ENCODE measurements at places on chromosomes 11 and 22.
A peak's percentile ranks its signal among the peaks of the same experiment; 100 is the strongest.

- DNase-seq = no peak
Measured at GRCh38 chr11:78076733-78077403, 2.8 kb downstream of the NDUFC2 start.

GRCh38 chr11:3189196-3189843 is 24.2 kb upstream of the OSBPL5 start:
- DNase-seq = no peak

DNA sequence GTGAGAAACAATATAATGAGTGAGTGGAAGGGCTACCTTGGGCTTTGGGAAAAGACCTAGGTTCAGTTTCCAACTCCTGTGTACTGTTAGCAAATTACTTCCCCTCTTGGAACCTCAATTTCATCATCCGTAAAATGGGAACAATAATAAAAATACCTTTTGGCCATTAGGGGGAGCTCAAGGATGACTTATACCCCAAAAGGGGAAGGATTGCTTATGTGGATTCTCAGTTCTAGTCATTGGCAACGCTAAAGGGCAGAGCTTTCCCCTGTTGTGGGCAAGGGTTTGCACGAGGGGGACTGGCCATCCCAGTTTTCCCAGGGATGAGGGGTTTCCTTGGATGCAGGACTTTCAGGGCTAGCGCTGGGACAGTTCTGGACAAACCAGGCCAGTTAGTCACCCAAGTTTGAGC is 3.1 kb upstream of the COMMD9 start:
- no peak for DNase-seq

GRCh38 chr11:79156031-79156430 is 284.8 kb downstream of the TENM4 start:
- no peak for DNase-seq

- no peak for DNase-seq
Measured at GRCh38 chr11:87659807-87660206, 515.4 kb downstream of the RAB38 start.

DNA sequence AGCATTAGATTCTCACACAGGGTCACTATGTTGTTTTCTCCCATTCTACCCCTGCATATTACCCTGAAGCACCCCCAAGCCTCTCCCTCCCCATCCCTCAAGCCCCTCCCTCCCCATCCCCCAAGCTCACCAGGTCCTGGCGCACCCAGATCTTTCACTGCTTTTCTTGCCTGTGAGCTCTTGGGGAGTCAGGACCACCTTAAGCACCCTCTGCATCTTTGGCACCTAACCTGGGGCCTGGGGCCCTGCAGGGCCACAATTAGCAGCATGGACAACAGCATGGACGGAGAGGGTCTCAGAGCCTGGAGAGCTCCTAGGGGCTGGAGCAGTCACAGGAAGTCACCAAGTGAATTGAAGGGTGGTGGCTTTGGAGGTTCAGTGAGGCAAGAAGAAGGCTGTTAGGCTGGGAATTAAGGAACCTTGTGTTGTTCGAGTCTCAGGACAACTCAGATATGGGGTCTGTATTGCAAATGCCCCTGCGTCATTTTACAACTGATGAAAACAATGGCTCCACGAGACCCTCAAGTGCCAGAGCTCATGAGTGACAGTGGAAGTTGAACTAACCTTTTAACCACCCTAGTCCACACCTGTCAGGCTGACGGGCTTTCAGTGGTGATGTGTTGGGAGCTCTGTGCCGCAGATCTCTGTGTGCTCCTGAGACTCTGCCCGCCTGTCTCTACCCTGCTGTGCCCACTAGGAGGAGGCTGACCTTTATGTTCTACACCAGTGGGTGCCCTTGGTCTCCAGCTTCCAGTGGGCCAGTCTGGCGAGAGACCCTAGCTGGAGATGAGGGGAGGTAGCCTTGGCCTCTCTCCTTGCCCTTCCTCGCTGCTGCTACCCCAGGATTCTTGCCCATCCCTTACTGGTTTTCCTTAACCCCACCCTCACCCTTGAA is 111.3 kb upstream of the OR4B1 start:
- no peak for DNase-seq

- DNase-seq = no peak
Measured at GRCh38 chr11:110966131-110966530, 253.9 kb upstream of the ARHGAP20 start.

DNA sequence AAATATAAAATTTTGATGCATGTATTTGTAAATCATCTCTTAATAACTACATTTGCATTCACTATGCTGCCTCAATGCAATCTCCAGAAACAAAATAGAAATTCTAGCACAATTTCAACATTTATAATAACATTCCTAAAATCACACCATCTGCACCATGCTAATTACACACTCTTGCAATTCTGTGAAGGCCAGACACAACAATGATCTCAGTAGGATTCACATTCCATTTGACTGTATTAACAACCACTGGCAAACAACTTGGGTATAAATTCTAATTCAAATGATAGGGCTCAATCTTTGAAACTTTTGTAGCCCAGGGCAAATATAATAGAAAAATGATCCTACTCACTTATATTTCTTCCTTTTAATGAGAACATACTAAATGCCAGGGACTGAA is 25.9 kb downstream of the RAB6A start:
- DNase-seq = no peak

- no peak for DNase-seq
Measured at GRCh38 chr11:9708544-9708943, 44.7 kb downstream of the SWAP70 start.

DNA sequence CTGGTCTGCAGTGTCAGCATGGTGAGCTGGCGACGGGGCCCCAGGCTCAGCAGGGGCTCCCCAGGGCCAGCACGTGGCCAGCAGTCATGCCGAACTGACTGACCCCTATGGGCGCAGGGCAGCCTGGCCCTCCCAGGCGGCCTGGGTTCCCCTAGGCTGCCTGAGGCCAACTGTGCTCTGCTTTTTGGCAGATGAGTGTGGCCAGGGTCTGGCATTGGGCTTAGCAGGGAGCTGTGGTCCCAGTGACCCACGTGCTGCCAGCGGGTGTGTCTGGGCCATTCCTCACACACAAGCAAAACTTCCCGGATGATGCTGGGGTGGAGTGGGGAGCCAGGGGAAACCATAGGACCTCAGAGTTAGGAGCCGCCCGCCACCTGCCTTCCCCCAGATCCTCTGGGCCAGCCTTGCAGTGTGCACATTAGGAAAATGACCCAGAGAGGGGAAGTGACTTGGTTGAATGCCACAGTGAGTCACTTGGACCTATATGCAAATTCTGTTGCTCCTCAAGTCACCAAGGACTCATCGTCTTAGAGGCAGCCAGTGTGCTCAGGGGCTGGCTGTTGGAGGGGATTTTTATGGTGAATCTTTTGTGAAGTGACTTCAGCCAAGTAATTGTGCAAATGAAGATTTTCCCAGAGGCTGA is 6.5 kb downstream of the ADORA2A start:
- DNase-seq = peak; percentile 34

- no peak for DNase-seq
Measured at GRCh38 chr22:17990942-17991341, 33.4 kb downstream of the MICAL3 start.

DNA sequence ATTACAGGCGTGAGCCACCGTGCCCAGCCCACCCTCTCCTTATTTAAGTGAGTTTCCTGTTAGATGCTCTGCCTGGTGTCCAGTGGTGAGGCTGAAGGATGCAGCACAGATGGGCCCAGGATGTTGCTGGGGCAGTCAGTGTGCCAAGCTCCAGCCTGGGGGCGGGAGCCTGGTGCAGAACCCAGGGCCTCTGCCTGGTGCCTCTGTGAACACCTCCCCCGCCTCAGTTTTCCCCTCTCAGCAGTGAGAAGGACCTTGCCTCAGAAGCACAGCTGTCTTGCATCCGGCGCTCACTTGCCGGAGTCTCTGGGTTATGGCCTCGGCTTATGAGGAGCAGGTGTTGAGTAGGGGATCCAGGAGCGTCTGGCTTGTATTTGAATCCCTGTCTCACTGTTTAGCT is 116.2 kb downstream of the KIAA1671 start:
- DNase-seq = no peak

DNA sequence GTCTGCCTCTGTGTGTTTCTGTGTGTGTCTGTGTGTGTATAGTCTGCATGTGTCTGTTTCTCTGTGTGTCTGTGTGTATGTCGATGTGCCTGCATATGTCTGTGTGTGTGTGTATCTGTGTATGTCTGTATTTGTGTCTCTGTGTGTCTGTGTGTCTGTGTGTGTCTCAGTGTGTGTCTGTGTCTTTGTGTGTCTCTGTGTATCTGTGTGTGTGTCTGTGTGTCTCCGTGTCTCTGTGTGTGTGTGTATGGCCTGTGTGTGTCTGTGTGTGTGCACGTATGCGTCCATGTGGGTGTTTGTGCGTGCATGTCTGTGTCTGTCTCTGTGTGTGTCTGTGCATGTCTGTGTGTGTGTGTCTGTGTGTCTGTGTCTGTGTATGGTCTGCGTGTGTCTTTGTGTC is 439 bp downstream of the SNX32 start:
- DNase-seq = no peak
